ENCODE measurements at places on chromosomes 7 and 10. TPM values are rescaled to one million over a fixed set of nuclear protein-coding genes. Genes with fewer than 3 reads are reported as not detected.

- DNase-seq: peak; percentile 54
These were observed 236.5 kb downstream of the RELN start for GRCh38 chr7:103752995-103753394.

- DNase-seq: no peak
These were observed 106.8 kb downstream of the ZMYND11 start for GRCh38 chr10:241966-242643.

- DNase-seq: no peak
These were observed 164.3 kb downstream of the BAMBI start for GRCh38 chr10:28841625-28842024.

The EVX1 gene
- total RNA-seq: 0.31 TPM

- DNase-seq: peak; percentile 75
These were observed 2.6 kb downstream of the PSMG3 start for GRCh38 chr7:1567049-1567771.

- no peak for DNase-seq
These were observed 38.0 kb downstream of the RBM33 start for GRCh38 chr7:155682484-155682883.

The ACTL6B gene
- total RNA-seq: 0.13 TPM

DNA sequence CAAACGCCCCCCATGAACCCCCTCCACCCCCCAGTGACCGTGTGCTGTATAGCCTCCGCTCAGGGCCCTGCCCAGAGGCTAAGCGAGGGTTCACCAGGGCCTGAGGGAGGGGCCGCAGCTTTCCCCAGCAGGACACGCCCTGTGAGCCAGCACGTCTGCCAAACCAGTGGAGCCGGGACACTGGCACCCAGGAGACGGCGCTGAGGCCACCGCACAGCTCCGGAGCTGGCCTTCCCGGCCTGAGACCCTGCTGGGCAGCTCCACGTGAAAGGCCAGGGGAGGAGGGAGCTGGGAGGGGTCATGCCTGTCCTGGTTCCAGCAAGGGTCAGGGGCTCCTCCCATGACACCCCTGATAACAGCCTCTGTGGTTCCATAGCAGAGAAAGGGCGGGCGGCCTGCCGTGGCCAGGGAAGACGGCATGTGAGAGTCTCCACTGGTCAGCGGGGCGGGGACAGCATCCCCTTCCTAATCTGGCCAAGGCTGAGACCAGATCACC, 278.3 kb downstream of the ELFN1 start:
- no peak for DNase-seq

DNA sequence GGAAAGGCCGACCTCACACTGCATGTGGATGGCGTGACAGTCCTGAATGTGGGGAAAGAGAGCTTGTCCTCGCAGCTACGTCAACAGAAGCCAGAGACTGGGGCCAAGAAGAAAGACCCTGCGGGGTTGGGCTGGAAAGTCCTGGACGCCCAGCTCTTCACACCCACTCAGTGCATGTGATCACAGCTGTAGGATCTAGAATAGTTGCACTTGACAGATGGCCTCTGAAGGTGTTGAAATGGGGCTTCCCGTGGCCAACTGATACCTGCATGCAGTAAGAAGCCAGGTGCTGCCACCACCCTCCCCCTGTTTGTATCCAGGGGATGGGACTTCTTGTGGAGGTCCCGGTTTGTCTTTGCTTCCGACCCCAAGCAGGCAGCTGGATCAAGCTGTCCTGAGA, 34.1 kb upstream of the OCM2 start:
- no peak for DNase-seq

DNA sequence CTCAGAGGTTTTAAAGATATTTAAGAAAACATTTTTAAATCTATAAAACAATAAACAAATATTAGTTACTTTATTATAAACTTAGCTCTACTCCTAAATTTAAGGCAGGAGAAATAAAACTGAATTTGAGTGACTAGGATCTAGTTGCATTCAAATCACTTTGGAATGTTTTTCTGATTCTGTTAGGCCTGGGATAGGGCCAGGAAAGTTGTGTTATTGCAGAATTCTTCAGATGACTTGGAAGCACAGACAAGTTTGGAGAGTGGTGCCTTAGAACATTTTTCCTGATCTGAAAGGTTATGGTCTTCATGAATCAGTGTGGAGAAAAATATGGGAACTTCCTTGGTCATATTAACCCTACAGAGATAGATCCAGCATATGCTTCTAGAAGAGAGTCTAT, 15.6 kb upstream of the SLC25A13 start:
- no peak for DNase-seq

DNA sequence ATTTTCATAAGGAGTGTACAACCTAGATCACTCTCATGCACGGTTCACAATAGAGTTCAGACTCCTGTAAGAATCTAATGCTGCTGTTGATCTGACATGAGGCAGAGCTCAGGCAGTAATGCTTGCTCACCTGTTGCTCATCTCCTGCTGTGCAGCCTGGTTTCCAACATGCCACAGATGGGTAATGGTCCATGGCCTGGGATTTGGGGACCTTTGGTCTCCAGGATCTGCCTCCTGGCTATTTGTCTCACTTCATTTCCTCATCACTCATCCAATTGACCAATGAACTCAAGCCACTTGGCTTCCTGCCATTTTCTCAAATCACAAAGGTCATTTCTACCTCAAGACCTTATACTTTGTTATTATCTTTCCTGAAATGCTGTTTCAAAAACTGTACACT, 786.1 kb downstream of the ANKRD7 start:
- no peak for DNase-seq

GRCh38 chr10:34392641-34393170, 422.4 kb downstream of the PARD3 start:
- DNase-seq: no peak

GRCh38 chr7:117791877-117792780, 81.1 kb downstream of the CTTNBP2 start:
- no peak for DNase-seq

DNA sequence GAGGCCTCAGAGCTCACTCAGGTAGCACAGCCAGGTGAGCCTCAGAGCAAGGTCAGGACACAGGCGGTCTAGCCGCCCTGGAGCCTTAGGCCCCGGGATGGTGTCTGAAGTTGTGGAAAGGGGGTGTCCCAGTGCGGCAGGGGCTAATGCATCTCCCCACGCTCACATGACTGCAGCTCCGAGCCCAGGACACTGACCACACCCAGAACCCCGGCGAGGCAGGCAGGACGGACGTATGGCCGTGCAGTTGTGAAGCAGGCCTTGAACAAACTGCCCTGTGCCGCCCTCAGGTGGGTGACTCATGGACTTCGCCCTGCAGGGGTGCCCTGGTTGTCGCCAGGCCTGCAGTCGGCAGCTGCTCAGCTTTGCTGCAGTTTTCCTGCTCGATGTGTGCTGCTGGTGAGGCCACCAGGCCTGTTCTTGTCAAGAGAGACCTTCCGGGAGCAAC, 5.0 kb upstream of the PRKAR1B start:
- peak; percentile 89 for DNase-seq

DNA sequence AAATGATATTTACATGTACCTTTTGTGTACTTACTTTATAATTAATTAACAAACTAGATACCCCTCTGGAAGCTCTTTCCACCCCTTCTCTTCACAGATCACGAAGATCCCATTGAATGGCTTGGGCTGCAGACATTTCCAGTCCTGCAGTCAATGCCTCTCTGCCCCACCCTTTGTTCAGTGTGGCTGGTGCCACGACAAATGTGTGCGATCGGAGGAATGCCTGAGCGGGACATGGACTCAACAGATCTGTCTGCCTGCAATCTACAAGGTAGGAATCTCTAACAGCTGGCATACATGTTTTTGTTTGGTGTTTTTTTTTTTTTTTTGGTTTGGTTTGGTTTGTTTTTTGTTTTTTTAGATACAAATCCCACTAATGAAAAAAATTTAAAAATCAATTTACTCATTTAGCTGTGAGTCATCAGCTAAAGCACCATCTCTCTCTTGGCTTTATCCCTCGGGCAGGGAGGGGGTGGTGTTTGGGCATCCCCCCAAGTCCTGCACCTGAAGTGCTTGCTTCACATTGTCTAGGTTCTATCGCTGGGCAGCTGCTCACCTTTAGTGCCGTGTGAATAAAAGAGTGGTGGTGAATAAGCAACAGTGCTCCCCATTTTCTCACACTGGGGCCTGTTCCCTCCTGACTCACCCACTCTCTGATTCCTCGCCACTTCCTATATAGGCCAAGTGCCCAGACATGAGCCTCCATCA, 68.9 kb downstream of the MET start:
- DNase-seq: no peak

GRCh38 chr10:87850742-87851205, 12.6 kb downstream of the KLLN start:
- DNase-seq: peak; percentile 75

- peak; percentile 29 for DNase-seq
These were observed 91.7 kb downstream of the CCDC3 start for GRCh38 chr10:12909836-12910185.

DNA sequence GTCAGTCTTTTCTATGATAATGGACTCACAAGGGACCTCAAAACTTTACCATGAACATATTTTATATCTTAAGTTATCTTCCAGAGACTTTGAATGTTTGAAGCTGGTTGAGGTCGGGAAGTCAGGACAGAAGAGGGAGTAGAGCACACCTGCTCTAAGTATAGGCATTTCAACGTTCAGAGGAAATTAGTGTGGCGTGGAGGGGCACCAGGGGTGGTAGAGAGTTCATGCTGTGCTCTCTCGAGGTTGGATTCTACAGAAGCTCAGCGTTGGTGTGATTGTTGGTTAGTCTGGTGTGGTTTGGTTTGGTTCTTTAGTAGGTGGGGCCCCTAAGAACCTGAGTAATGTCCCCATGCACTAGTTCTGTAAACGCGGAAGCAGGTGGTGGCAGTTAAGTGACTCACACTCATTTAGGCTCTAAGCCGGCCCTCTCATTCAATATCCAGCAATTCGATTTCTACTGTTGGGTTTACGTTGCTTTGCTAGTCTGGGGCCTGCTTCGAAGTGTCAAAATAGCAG, 19.8 kb downstream of the CNTNAP2 start:
- no peak for DNase-seq
